ENCODE measurements at places on chromosomes 3 and 15.

- no peak for DNase-seq
Observed at GRCh38 chr15:70113304-70113700, 15.6 kb upstream of the TLE3 start.

DNA sequence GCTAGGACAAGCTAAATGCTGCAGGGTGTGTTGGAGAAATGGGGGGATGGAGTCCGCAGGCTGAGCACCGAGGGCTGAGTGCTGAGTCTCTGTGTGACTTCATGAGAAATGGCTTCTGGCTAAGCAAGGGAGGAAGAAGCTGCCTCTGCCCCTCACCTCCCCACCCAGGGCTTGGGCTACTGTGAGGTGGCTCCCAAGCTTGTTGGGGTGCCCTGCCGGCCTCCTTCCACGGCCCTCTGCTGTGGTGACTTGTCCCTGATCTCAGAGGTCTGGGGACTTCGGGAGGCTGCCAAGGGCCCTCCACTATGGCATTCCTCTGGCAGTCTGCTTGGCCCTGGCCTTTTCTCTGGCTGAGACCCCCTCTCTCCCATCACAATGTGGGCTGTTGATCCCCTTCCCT, 30.1 kb upstream of the RAD18 start:
- no peak for DNase-seq

- no peak for DNase-seq
Observed at GRCh38 chr3:73056014-73056844, 5.2 kb upstream of the EBLN2 start.

- peak; percentile 26 for DNase-seq
Observed at GRCh38 chr15:88467935-88468528, 524 bp downstream of the MRPS11 start.

DNA sequence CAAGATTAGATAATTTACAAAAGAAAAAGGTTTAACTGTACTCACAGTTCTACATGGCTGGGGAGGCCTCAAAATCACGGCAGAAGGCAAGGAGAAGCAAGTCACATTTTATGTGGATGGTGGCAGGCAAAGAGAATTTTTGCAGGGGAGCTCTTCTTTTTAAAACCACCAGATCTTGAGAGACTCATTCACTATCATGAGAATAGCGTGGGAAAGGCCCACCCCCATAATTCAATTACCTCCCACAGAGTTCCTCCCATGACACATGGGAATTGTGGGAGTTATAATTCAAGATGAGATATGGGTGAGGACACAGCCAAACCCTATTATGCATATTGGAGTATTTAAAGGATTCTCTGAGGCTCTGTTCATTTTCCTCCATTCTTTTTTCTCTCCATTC, 138.7 kb upstream of the CADM2 start:
- no peak for DNase-seq

GRCh38 chr15:56942118-56942517, 23.7 kb downstream of the TCF12 start:
- DNase-seq, result no peak

GRCh38 chr15:66803182-66803729, 101.2 kb downstream of the SMAD6 start:
- DNase-seq, result no peak

DNA sequence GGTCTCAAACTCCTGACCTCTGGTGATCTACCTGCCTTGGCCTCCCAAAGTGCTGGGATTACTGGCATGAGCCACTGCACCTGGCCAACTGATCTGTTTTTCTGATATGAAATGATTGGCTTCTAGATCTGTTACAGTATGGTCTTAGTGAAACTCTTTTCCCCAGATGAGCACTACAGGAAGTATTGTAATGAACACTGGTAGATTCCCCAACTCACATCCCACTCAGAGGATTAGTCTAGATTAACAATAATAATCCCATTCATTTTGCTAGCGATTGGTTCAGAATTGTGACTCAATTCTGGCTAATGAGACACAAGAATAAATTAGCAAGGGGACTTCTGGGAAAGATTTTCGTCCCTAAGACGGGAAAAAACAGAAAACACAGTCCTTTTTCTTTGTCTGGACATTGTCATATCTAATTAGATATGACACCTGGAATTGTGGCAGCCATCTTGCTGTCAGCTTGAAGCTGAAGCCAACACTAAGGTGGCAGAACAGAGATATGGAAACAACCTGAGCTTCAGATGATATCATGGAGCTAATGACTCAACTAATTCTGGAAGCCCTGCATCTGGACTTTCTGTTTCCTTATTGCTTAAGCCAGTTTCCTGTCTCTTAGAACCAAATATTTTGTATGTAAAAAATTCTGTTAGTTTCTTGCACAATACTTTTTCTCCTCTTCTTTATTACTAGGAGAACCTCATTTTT, 17.4 kb upstream of the NPTN start:
- DNase-seq, result peak; percentile 41

DNA sequence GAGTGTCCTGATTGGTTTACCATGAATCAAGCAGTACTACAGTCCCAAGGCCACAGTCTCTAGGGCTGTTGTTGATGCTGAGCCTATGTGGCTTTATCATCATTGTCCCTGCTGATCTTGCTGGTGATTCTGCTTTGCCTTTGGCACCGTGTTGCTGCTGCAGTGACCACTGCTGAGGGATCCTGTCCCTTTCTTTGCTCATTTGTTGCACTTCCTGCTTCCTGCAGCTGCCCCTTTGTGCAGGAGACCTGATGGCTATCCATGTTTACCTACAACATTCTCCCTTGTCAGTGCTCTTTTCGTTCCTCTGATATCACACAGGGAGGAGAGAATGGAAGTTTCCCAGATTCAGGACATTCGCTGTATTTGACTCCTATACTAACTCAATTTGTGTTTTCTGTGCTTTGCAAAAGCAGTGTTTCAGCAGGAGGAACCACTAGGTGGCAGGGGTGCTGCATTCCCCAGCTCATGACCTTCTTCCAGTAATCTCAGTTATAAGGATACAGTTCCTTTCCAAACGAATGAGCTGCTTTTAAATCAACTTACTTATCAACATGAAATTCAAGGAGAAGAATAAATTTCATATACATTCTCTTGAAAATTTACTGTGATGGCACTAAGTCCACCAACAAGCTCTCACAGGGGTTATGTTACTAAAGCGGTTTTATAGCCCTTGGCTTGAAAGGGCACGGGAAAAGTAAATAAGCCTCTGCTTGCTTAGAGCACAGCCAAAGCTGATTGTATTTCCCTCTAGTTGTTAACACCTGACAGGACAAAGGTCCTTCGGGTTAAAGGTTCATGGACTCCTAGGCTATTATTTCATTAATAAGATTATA, 9.7 kb upstream of the THUMPD3 start:
- peak; percentile 59 for DNase-seq

GRCh38 chr3:32816439-32817256, 1.1 kb upstream of the TRIM71 start:
- DNase-seq, result peak; percentile 52

DNA sequence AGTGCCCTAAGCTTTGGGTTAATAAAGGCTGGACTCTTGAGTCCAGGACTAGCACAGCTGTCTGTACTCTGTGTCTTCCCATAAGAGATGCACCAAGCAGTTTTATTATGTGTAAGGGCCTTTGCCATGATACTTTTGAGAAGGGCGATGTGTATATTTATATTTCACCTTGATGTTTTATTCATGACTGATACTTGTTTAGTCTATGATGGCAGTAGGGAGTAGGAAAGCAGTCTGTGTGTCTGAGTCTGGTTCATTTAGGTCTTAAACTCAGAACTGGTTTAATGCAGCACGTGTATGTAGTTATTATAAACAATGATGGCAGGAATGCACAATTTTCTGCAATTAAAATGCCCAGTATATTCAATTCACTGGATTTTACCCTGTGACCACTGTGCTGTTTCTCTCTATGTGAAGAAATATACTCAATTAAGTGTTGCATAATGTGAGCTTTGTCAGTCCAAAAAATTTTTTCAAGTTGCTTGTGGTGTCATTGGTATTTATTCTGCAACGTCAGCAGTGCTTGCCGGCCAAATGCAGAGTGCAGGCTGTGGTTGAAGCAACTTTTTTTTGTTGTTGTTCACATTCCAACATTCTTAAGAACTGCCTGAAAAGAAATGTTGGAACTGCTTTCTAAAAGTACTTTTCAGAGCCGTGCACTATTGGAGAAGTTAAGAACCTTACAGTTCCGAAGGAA, 423.7 kb upstream of the SEMA6D start:
- DNase-seq, result no peak

DNA sequence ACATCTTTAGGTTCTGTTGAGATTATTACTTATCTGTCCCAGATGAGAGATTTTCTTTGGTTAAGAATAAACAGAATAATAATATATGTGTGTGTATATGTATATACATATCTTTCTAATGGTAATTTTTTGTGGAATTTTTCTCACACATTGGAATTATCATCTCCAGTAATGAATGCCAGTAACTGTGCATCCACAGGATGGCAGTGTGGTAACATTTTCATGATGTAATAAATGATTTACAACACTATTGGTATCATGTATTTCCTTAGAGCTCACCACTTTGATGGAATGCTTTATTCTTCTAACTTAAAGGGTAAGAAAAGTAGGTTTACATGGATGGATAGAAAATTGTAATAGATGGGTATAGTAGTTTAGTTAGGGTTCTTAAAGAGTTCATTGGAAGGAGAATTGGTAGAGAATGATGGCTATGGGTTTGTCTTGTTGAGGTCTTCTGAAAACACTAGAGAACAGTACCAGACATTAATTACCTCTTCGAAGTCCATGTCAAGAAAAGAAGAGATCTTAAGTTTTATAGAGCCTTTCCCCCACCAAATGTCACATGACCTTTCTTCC, 78.1 kb downstream of the STT3B start:
- DNase-seq, result no peak

DNA sequence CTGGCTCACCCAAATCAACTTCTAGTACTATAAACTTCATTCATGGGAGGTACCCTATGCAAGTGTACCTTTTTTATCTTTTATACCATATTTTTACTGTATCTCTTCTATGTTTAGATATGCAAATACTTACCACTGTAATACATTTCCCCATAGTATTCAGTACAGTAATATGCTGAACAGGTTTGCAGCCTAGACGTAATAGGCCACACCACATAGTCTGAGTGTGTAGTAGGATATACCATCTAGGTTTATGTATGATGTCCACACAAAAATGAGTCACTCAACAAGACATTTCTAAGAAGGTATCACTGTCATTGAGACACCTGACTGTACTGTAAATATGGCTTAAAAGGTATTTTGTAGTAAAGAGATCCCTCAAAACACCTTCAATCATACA, 124.7 kb downstream of the PLOD2 start:
- DNase-seq, result no peak

- DNase-seq, result no peak
Observed at GRCh38 chr3:59572106-59572505, 522.3 kb upstream of the CFAP20DC start.

DNA sequence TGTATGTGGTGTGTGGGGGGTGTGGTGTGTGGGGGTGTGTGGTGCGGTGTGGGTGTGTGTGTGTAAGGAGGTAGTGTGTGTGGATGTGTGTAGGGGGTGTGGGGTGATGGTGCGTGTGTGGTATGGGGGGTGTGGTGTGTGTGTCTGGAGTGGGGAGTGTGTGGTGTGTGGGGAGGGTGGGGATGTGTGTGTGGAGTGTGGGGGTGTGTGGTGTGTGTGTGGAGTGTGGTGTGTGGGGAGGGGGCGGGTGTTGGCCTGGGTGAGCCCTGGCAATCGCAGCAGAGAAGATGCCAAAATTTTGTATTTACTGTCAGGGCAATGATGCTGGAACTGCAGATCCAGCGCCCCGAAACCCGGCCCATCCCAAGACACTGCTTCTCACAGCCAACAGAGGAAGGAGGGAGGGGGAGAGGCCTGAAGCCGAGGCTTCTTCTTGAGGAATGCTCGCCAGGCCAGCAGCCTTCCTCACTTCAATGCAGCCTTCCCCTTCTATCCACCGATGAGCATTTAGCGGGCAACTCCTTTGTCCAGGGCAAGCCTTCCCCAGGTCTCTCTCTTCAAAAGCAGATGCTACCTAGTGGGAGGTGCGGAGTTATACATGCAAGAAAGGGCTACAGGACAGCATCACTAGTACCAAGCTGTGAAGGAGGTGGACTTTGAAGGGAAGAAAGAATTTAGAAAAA, 11.9 kb upstream of the SRP14 start:
- no peak for DNase-seq

Data from stimulated activated CD4-positive, alpha-beta T cell treated with anti-CD3 and anti-CD28 coated beads, Interleukin-15, amount 100 ng/mL, for 24 hours (primary cell).